ENCODE measurements at places on chromosomes 5 and 9.

- DNase-seq = peak; percentile 56
These were observed 150.1 kb downstream of the OSTF1 start for GRCh38 chr9:75238311-75238976.

DNA sequence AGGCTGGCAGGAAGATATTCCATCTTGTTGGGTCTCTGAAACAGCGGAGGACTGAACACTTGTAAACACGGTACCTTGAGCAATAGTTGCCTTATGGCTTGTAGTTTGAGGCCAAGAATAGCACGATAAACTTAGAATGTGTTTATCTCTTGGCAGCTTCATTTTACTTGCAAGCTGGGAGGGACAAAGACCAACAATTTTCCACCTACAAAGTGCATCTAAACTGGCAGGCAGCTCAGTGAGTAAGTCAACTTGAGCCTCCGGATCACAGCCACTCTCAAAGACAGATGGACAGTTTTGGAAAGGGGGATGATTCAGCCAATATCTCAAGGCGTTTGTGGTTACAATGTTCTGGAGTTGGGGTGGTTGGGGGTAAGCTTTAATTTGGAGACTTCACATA is 652.6 kb downstream of the CETN3 start:
- no peak for DNase-seq

DNA sequence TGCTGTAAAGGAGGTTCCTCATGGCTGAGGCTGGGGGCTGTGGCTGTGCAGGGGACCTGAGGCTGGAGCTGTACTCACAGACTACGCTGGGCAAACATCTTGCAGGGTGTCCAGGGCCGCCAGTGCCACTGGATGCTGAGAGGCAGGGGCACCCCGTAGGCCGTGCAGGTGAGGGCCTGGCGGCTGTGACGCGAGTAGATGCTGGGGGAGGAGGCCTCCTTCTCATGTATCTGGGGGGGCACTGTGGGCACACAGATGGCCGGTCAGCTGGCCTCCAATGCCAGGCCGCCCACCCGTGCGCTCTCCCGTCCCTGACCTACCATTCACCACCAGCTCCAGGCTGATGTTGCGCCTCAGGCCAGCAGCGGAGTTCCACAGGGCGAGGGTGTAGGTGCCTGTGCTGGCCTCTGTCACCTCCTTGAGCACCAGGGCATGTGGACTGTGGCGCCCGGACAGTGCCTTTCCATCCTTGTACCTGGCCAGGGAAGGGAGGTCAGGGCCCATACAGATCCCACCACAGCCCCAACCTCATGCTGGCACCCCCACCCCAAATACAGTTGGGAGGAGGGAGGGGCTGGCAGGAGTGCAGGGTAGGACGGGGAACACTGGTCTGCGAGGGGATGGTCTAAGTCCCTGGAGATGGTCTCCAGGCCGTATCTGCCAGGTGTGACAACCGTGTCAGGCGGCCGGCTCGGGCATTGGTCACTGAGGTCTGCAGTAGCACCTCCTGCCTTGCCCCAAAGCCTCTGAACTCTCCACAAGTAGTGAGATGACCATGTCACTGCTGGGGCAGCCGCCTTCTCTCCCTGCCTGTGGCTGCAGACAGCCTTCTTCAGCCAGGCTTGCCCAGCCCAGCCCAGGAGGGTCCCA is 23.4 kb downstream of the FLT4 start:
- no peak for DNase-seq

GRCh38 chr5:179115845-179116524 is 55.8 kb downstream of the ZNF354C start:
- DNase-seq = peak; percentile 6

GRCh38 chr5:112776301-112776856 is 38.7 kb downstream of the APC start:
- no peak for DNase-seq

DNA sequence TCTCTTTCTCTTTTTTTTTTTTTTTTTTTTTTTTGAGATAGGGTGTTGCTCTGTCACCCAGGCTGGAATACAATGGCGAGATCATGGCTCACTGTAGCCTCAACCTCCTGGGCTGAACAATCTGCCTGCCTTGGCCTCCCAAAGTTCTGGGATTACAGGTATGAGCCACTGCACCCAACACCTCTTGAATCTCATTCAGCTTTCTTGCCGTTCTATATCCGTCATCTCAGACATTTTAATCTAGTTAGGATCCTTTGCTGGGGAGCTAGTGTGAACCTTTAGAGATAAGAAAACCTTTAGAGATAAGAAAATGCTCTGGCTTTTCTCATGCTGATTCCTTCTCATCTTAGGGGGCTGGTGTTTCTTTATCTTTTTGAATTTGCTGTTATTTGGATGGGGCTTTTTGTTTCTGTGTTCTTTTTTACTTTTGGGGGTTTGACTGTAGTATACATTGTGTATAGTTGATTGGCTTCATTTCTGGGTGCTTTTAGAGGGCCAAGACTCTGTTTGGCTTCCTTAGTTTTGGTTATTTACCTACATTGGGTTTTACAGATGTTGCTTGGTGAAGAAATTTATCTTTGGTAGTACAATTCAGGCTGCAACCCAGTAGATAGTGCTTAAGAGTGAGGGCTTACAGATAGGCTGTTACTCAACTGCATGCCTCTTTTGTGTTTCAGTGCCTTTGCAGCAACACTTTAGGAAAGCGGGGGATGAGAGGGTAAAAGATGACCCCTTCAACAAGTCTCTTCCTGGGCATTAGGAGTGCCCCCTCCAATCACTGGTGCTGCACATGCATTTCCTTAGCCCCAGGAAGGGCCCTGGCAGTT is 41.9 kb upstream of the SLC36A1 start:
- DNase-seq = no peak
